ENCODE measurements at places on chromosomes 5 and 9.

GRCh38 chr5:124596595-124597421 is 149.6 kb downstream of the ZNF608 start:
- DNase-seq = no peak

GRCh38 chr5:81767938-81768337 is 17.0 kb upstream of the SSBP2 start:
- DNase-seq = no peak

- DNase-seq = no peak
Measured at GRCh38 chr5:72302171-72302570, 17.9 kb downstream of the MRPS27 start.

DNA sequence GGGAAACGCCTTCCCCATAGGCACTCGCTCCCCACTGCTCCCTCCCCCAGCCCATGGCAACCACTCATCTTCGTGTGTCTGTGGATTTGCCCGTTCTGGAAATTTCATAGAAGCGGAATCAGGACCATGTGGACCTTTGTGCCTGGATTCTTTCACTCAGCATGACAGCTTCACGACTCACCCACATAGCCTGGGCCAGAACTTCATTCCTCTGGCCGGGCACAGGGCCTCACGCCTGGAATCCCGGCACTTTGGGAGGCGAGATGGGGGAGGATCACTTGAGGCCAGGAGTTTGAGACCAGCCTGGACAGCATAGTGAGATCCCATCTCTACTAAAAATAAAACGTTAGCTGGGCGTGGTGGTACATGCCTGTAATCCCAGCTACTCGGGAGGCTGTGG is 12.1 kb upstream of the DIPK1B start:
- DNase-seq = no peak

DNA sequence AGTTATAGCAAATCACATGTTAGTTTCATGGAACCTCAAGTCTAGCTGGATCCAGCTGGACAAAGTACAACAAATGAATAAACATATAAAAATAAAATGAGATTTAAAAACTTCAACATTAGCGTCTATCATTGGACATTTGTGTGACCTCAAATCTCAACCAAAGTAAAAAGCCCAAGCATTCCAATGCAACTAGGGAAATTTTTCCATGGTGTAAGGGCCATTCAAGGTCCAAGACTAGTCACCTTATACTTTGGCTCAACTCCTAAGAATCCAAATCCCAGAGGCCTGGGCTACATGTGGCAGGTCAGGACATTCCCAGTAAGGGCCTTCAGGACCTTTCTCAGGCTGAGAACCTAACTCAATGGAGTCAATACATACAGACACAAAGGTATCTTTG is 137.4 kb upstream of the DMAC1 start:
- DNase-seq = no peak

GRCh38 chr5:34564710-34565235 is 91.4 kb upstream of the RAI14 start:
- no peak for DNase-seq

DNA sequence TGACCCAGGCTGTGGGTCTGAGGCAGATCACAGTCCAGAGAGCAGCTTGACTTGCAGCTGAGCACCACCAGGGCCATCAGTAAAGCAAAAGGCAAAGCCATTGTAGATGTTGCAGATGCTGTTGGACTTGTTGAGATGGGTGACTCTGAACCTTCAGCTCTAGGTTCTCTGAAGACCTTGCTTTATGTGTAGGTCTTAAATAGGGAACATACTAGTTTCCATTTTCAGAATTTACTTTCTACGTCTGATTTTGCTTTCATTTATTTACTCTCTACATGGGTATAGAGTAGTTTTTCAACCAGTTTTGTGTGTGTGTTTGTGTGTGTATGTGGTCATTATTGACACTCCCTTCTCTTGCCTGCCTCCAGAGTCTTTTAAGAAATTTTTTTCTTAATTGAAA is at the start of gene IFNA6:
Gene IFNA6 (minus strand): TSS at position 101 of the 400 bp plus-strand sequence. CDS start 0 bp downstream, at position 101.
- no peak for DNase-seq

GRCh38 chr5:137612576-137612975 is 113.5 kb upstream of the SPOCK1 start:
- no peak for DNase-seq

DNA sequence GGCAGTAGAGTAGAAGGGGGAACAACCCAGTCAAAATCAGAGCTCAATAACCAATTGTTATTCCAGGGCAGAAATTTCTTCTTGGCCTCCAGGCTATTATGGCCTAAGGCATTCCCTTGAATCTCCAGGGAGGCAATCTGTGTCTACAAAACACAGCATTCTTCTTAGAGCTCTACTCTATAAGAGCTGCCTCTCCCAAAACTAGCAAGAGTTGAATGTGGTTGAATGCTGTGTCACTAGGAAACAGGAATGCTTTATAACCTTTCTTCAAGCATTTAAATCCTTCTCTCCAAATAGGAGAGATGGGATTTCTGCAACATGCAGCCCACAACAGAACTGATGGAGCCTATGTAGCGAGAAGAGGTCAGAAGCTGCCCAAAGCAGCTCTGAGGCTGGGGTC is 97.1 kb upstream of the APC start:
- DNase-seq = no peak

DNA sequence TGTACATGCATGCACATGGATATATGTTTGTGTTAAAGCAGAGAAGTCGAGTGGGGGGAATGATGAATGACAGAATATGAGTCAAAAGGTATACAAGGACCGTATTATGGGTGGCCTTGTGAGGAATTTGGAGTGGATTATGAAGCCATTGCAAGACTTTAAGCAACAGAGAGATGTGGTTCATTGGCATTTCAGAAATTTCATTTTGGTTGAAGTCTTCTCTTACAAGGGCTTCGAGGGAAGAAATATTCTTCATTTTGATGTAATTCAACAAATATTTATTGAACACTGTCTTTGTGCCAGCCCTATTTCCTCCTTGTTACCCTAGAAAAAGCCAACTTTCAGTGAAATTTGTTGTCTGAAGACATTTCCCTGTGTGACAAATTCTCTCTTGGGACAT is 83.9 kb upstream of the SLCO6A1 start:
- DNase-seq = no peak

DNA sequence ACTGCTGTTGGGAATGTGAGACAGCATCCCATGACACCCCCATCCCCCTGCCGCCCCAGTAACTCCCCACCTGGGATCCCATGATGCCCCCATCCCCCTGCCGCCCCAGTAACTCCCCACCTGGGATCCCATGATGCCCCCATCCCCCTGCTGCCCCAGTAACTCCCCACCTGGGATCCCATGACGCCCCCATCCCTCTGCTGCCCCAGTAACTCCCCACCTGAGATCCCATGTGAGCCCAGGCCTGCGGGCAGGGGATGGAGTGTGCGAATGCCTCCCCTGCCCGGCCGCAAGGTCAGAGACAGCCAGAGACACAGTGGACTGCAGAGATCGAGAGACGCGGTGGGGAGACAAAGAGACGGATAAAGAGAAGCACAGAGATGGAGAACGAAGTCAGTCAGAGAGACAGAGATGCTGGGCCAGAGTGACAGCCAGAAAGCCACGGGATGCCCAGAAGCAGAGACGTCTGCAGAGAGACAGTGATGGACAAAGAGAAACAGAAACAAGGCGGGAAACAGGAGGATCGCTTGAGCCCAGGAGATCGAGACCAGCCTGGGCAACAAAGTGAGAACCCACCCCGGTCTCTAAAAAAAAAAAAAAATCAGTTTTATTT is 992 bp downstream of the SH2D3C start:
- no peak for DNase-seq

DNA sequence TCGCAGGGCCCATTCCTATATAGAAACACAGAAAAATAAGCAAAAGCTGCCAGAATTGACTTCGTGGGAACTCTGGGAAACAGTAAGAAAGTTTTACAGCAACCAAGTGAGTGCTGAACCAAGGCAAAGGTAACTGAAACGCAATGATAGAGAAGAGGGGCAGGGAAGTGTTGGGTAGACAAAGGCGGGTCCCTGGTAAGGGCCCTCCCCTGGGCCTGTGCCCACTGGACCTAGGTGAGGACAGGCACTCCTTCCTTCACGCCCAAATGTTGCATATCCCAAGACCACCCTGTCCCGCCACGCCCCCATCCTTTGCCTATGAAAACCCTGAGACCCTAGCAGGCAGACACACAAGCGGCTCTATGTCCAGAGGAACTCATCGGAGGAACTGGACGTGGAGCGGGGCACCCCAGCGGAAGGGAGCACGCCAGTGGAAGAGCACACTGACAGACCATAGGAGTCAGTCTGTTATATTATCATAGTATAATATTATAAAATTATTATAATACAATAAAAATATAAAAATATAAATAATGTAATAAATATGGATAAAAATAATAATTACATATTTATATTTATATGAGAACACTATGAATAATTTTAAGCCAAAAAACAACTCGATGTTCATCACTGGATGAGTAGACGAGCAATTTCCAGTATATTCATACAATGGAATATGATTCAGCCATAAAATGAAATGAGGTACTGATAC is 27.9 kb downstream of the CDKN2A start:
- DNase-seq = no peak

- DNase-seq = no peak
Measured at GRCh38 chr5:112549605-112550166, 130.6 kb upstream of the EPB41L4A start.

DNA sequence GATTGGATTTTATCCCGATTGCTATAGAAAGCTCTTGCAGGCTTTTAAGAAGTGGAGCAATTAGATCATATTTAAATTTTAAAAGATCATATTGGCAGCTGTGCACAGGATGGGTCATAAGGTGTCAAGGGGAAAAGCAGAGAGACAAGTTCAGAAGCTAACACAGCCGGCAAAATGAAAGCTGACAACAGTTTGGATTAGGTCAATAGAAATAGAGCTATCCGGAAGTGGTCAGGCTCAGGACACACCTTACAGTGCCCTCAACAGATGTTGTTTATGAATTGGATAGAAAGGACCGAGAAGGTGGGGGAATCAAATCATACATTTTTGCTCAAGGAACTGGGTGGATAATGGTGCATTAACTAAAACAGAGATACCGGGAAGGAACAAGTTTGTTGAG is 46.3 kb upstream of the MARCHF11 start:
- DNase-seq = no peak

GRCh38 chr5:95114902-95115301 is 170.0 kb downstream of the MCTP1 start:
- no peak for DNase-seq

DNA sequence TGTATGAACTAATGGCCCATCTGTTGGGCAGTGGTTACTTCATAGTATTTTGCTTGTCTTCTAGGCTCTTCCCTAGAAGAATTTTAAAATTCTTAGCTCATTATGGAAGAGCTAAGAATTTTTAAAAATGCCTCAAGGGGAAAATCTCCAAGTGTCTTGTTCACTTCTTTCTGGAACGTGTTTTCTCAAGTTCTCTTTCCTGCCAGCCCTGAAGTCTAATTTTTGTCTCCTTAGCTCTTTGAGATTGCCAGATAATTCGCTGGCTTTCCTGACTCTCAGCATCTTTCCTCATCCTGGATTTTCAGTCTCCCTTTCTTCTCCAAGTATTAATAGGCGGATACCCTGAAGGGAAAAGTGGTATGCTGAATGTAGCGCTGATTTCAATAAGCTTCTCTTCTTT is 395.4 kb downstream of the ARRDC3 start:
- DNase-seq = no peak

GRCh38 chr9:84940294-84940693 is 270.8 kb downstream of the NTRK2 start:
- DNase-seq = no peak

- no peak for DNase-seq
Measured at GRCh38 chr5:23405316-23406068, 101.9 kb upstream of the PRDM9 start.

DNA sequence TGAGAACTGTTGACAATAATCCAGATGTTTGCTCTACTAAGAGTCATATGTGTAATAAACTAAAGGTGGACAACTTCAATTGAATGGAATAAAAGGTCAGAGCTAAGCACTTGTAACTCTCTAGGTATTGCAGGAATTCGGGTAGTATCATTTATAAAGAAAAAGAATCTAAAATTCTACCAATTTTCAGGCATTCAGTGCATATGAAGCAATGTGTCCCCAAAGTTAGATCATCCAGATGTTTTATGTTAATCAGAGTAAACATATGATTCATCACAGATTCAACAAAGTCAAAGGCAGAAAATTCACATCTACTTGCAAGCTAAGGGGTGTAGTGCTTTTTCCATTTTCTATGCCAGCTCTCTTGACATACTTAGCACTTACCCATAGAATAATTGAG is 477.1 kb downstream of the PDE4D start:
- DNase-seq = no peak

DNA sequence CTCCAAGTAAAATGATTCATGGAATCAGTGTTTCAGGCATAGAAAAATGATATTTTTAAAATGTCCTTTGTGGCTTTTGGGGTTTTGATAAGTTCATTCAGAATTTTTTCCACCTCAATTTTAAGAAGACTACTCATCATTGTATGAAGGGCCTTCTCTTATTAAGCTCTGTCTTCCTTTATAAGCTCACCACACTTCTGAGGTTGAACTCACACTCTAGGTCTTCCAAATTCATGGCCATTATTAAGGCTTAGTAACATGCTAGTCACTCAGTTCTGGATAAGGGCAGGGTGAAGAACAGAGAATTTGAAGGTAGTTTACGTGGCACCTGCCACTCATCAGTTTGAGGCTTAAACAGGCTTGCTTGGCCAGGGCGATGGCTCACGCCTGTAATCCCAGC is 4.2 kb downstream of the MELK start:
- DNase-seq = no peak

DNA sequence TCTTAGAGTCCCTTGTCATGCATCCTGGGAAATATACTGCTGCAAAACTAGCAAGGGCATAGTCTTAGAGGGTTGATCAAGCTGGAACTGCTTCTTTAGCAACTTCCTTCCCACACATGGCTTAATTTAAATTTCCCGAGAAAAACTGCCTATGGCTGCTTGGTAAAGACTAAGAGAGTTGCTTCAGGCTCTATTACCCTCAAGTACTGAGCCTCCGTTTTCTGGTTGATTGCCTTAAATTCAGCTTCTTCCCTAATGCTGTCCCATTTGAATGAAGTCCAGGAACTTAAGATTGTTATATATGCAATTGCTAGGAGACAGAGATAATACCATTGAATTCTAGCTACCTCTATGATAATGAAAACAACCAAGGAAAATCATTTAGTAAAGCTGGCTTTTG is 385.7 kb upstream of the CYLC2 start:
- no peak for DNase-seq

GRCh38 chr5:78720227-78720985 is 71.8 kb upstream of the LHFPL2 start:
- no peak for DNase-seq

DNA sequence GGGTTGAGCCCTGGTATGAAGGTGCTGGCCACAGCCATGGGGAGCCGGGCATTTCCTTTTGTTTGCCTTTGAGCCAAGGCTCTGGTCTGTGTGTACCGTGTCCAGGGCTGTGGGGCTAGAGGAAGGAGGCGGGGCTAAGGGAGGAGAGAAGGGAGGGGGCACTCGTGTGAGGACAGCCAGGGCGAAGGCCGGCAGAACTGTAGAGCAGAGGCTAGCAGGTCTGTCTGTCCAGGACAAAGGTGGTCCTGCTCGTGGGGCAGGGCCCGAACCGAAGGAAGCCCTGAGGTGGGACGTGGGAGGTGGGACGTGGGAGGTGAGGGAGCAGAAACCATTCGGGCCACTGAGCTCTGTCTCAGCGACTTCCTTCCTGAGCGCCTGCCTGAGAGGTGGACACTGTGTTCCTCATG is 41.3 kb upstream of the TESK1 start:
- DNase-seq = no peak

- DNase-seq = no peak
Measured at GRCh38 chr5:170329524-170329923, 31.9 kb upstream of the LCP2 start.

- peak; percentile 87 for DNase-seq
Measured at GRCh38 chr9:136847826-136848392, 1.3 kb upstream of the PHPT1 start.

- peak; percentile 77 for DNase-seq
Measured at GRCh38 chr9:2621722-2622460, at the start of gene VLDLR. Gene VLDLR (plus strand): TSS chr9:2621787. CDS start chr9:2622190, 403 bp downstream.

GRCh38 chr9:108104991-108105390 is 615.4 kb upstream of the KLF4 start:
- no peak for DNase-seq

Measured in glutamatergic neuron (in vitro differentiated cells).